ENCODE measurements at places on chromosomes 3 and 15. TPM values are rescaled to one million over a fixed set of nuclear protein-coding genes. Genes with fewer than 3 reads are reported as not detected.

GRCh38 chr3:41202075-41202833 lies 2.9 kb downstream of the CTNNB1 start:
- no peak for DNase-seq

DNA sequence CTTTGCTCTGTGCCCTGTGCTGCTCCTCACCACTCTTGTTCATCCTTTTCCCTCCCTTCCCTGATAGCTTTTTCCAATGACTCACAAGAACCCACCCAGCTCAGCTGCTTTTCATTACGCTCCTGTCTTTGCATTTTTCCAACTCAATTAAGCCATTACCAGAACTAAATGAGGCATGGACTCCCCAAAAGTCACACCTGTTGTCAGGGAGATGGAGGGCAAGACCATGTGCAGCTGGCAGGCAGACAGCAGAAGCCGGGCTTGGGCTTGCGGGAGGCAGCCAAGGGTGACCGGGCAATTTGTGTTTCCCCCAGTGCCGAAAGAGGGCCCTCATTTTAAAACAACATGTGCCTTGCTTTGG lies 64.3 kb downstream of the CASR start:
- no peak for DNase-seq

DNA sequence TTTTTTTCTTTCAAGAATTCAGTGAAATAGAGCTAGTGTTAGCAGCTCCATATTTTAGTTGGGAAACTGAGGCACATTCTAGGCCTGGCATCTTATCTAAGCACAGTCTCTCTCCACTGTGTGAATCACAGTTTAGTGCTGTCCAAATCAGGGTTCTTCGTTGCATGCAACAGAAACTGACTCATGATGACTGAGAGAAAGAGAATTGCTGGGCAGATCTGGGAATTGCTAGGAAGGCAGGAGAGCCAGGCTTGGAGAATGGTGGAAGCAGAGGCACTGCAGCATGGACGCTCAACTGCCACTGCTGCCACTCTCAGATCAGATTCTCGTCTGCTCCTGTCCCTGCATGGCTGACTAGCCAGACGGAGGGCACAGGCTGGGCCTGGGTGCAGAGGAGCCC lies 40.7 kb upstream of the CHST2 start:
- no peak for DNase-seq

DNA sequence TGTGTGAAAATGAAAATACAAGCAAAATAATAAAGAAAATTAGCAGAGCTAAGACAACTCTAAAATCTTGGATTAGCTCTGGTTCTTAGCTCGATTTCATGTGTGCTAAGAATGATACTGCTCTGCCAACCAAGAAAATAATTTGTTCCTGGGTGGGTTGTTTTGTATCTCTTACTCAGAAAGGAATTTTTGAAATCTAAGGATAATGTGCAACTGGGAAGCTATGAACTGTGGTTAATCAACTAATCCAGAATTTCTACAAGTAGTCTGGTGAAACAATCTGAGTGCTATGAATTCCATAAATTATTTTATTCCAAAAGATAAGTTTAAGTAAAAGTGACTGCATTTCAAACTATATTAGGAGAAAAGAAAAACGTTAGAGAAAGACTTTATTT lies 92.0 kb downstream of the TFDP2 start:
- DNase-seq = no peak

DNA sequence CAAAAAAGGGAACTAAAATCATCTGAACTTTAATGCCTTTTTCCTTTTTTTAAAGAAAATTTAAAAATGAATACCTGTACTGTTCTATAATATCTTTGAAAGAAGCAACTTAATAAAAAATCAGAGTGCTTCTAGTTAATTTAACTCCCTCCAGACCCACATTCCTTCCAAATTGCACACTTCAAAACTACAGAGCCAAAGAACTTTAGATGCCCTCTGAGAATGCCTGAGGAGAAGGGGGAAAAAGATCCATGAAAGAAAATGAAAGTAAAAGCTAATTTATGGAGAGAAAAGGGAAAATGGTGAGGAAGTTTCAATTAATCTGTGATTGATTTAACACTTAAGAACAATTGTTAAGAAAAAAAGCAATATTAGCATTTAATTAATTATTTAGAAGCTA lies 1141.6 kb downstream of the IGSF11 start:
- peak; percentile 2 for DNase-seq

DNA sequence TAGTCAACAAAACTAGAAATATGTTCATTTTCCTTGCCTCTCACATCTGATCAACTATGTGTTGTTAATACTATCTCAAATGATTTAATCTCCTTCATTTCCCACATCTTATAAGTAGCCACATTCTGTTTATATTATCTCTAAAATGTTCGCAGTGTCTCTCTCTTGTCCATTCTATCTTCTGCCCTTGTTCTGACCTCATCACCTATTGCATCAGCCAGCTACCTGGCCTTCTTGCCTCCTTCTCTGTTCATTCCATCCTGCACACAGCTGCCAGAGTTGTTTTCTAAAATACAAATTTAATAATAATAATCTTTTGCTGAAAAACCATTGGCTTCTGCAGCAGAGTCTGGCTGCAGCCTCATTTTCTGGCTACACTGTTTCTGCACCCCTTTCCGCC lies 75.3 kb upstream of the CCNL1 start:
- DNase-seq = no peak

- DNase-seq = no peak
These were observed 10.2 kb downstream of the RFTN1 start for GRCh38 chr3:16503191-16503776.

DNA sequence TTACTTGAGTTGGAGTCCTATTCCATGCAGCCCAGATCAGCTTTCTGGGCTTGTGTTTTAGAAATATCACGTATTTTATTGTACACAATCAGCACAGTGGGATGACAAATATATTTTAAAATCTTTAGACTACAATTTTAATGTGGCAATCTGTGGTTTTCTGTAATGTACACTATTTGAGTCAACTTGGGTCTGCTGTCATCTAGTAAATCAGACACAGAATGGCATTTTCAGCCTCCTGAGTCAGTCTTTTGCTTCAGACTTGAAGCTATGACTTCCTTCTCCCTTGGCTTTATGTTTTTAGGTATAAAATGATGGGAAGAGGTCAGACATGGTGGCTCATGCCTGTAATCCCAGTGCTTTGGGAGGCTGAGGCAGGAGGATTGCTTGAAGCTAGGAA lies 232.1 kb downstream of the NECTIN3 start:
- no peak for DNase-seq

- DNase-seq = no peak
These were observed 241.4 kb downstream of the EDEM1 start for GRCh38 chr3:5428607-5429516.

GRCh38 chr3:32832193-32832592 lies 14.4 kb downstream of the TRIM71 start:
- DNase-seq = no peak

- DNase-seq = no peak
These were observed 48.7 kb downstream of the BFSP2 start for GRCh38 chr3:133448478-133449122.

DNA sequence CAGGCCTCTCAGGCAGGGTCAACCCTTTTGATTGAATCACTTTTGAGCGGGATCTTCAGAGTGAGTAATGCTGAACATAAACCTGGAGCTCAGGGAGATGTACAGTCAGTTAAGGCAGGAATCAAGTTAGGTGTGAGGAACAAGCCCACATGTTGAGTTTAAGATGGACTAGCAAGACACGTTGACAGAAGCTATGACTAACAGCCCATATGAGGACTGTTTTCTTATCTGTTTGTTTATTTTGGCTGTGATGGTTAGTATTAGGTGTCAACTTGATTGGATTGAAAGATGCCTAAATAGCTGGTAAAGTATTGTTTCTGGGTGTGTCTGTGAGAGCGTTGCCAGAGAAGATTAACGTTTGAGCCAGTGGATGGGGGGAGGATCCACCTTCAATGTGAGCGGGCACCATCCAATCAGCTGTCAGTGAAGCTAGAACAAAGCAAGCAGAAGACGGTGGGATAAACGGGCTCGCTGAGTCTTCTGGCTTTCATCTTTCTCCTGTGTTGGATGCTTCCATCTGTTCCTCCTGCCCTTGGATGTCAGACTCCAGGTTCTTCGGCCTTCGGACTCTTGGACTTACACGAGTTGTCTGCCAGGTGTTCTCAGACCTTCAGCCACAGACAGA lies 232.3 kb upstream of the STAC start:
- DNase-seq = no peak

DNA sequence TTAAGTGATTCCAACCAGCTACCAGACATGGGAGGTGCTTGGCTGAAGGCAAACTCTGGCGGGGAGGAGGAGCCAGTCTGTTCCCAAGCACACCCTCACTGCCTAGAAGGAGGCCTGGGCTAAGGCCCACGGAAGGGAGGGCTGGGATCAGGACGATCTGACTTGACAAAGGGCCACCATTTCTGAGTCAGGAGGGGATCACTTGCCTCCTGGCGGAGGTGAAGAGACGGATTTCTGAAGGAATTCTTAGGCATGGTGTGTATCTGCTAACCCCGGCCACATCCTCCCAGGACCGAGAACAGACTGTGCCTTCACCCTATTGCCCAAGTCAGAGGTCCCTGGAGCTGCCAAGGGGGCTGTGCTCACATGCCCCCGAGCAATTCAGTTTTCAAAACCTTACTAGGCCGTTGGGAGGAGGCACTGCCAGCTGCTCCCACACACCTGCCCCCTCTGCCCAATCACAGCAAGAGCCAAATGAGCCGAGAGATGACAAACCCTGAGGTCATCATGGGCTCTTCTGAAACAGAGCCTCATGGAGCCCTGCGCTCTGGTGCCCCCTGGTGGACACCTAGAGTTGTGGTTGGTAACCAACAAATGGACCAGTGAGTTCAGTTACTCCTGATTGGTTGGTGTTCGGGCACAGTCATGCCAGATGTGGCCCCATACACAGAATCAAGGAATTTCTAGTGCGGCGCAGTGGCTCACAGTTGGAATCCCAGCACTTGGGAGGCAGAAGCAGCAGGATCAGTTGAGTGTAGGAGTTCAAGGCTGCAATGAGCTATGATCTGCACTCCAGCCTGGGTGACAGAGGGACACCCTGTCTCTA lies 6.5 kb upstream of the TNK2 start:
- peak; percentile 98 for DNase-seq

DNA sequence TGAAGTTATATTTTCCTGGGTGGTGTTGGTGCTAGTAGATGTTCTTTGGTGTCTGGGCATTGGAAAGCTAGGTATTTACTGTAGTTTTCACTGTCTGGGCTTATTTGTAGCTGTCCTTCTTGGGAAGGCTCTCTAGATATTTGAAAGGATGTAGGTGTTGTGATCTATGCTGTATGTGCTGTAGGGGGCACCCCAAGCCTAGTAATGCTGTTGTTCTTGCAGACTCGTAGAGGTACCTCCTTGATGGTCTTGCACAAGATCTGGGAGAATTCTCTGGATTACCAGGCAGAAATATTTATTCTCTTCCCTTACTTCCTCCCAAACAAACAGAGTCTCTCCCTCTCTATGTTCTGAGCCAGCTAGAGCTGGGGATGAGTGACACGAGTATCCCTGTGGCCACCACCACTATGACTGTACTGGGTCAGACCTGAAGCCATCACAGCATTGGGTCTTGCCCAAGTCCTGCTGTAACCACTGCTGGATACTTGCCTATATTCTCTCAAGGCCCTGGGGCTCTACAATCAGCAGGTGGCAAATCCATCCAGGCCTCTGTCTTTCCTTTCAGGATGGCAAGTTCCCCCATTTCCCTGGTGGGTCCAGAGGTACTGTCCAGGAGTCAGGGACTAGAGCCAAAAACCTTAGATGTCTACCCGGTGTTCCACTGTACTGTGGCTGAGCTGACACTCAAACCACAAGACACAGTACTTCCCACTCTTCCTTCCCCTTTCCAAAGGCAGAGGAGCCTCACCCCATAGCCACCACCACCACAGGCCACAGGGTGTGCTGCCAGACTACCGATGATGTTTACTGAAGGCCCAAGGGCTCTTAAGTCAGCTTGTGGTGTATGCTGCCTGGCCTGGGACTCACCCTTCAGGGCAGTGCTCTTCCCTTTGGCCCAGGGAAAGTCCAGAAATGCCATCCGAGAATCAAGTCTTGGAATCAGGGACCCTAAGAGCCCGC lies 195.2 kb upstream of the DPPA4 start:
- DNase-seq = peak; percentile 32

GRCh38 chr3:31028766-31029165 lies 134.3 kb upstream of the GADL1 start:
- no peak for DNase-seq

DNA sequence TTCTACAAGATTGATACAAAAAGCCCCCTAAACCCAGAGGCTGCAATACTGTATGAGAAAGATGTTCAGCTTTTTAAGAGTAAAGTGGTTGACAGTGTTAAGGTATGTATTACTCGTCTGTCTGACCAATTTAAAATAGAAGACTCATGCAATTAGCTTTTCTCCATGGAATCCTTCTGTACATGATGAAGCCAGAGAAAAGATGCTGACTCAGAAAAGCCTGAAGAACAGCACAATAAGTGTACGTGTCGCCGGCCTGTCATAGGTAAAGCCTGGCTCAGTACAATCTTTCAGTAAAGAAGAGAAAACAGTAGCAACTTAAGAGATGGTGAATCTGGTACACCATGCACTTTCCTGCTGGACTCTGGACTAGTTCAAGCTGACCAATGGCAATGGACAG lies 16.4 kb downstream of the NEK4 start:
- DNase-seq = no peak

GRCh38 chr15:66098022-66098363 lies 155.6 kb downstream of the MEGF11 start:
- no peak for DNase-seq

- peak; percentile 88 for DNase-seq
These were observed 1.5 kb upstream of the LIMD1 start for GRCh38 chr3:45592830-45593707.

GRCh38 chr3:120567370-120568201 lies 28.6 kb upstream of the NDUFB4 start:
- DNase-seq = peak; percentile 66

- no peak for DNase-seq
These were observed 7.6 kb upstream of the NR2E3 start for GRCh38 chr15:71802770-71803169.

DNA sequence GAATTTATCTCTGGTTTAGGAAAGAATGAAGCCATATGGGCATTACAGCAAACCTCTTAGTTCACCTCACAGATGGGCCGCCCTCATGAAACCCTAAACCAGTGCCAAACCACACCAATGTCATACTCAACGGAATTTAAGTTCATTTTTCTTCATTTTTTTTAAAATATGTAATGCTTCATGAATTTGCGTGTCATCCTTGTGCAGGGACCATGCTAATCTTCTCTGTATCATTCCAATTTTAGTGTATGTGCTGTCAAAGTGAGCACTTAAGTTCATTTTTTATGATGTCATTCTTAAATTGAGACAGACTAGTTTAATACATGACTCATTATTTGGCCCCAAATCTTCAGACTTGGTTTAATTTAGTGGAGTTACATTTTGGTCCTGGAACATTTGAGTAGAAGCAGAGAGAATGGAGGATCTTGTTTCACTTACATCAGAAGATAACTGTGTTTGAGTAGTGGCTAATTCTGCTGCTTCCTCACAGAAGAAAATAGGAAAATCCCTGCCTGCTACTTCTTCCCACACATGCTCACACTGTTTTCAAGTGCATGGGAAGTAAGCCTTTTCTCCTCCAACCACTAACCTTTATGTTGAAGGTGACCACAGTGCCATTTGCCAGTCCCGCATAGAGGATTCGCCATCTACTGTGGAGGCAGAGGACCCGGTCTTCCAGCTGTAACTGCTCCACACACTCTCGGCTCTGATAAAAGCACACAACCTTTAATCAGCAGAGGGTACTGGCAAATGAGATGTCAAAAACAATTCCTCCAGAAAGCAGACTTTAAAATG lies 63.3 kb downstream of the ZNF106 start:
- DNase-seq = peak; percentile 80

The RASSF1 gene
- 16.2 TPM for total RNA-seq

The DAZL gene
- not detected for total RNA-seq

The PLA2G4D gene
- not detected for total RNA-seq

The CPNE9 gene
- not detected for total RNA-seq

The DUOXA1 gene
- total RNA-seq = not detected

The GOLGA6L10 gene
- 0.16 TPM for total RNA-seq

The TBC1D23 gene
- total RNA-seq = 59.9 TPM
